Posterior cingulate gyrus (tissue), 11 donors: ENCODE measurements at places on chromosomes 12 and 14.

DNA sequence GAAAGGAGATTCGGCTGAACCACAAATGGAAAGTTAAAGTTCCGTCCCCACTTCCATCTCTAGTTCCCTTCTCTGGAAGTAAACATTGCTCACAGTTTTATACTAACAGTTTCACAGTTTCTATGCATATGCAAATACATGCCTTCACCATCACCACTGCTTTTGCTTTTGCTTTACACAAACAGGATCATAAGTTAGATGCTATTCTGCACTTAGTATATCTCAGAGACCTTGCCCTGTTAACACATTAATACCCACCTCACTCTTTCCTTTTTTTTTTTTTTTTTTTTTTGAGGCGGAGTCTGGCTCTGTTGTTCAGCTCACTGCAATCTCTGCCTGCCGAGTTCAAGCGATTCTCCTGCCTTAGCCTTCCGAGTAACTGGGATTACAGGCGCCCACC, 890 bp downstream of the TEP1 start:
- no peak for DNase-seq

DNA sequence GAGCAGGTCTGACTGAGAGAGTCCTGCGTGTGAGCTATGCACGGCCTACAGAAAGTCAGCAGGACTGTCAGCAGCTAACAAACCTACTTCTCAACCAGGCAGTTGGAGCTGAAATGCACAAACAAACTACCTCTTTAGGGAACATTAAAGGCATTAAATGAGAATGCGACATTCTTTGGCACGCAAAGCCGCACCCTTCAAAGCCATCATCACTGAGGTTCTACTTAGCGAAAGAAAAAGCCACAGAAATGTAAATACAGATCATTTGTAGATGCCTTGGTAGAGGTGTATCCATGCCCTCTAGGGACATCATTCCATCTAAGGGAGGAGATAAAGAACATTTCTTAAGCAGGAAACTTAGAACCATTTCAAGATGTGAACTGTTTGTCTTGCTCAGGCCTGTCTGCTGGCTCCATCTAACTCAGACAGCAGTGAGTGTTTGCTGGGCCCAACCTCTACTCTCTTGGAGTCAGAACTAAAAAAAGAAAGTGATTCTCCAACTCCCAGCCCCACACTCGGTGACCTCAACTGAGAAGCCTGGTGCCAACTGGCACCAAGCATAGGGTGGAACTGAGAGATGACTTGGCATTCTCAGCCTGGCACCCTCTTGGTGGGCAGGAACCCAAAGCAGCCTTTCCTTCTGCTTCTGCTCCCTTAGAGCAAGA, 63.5 kb upstream of the MBIP start:
- peak; percentile 90 for DNase-seq

DNA sequence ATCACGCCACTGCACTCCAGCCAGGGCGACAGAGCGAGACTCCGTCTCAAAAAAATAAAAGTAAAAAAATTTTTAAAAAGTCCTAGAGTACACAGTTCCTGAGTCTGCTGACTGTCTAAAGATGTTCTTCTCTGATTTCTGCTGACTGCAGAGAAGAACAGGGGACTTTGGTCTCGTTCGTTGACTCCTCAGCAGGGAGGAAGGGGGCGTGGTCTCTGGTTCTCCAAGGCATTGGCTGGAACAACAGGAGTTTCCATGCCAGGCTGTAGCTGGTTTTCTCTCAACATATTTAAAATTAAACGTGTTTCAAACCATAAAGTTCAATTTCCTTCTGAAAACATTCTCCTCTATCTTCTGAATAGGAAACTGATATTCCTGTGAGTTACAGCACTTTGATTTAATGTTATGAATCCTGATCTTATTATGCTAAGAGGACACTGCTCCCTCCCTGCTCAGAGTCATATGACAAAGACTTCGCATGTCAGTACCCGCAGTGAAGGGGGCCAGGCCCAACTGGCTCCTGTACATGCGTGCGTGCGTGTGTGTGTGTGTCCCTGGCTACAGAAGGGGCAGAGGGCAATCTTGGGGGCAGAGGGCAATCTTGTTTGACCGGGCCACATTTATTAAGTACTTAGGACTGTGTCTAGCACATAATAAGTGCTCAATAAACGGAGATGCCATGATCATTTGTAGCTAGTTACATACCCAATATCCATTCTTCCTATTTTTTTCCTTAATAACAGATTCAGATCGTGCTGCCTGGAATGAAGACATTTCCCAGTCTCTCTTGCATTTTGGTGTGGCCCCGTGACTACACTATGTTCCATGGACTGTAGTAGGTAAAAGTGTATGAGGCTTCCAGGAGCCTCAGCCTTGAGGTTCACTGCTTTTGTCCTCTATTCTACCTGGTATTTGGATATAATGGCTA, 16.5 kb upstream of the HNF1A start:
- no peak for DNase-seq

DNA sequence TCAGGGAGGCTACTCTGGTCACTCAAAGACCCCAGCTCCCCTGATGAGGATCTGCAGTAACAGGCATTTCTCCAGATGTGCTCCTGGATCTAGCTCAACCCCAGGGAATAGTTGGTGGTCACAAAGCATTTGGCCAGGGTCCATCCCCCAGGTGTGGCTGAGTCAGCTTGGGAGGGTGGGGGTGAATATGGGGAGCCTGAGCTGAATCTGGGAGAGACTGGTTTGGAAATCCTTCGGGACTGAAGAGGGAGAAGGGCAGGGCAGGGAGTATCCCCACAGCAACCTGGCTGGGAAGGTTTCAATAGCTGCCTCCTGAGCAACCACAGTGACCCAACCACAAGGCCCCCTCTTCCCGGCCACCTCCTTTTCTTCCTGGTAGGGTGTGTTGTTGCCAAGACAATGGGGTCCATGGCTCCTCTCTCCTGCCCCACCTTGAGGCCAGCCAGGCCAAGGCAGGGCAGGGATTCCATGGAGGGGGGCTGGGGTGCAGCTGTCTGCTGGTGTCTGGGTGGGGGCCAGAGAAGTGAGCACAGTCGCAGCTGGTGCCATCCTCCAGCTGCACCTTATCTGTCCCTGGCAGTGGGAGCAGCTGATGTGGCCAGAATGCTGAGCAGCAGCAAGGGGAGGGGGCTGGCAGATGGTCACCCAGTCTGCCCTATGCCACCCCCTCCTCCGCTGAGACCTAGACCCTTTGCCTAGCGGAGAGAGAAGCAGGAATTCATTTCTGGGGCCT, 5.5 kb downstream of the ASIC1 start:
- DNase-seq: peak; percentile 59

- DNase-seq: no peak
These were observed 26.2 kb upstream of the TRAF3 start for GRCh38 chr14:102751088-102751487.

DNA sequence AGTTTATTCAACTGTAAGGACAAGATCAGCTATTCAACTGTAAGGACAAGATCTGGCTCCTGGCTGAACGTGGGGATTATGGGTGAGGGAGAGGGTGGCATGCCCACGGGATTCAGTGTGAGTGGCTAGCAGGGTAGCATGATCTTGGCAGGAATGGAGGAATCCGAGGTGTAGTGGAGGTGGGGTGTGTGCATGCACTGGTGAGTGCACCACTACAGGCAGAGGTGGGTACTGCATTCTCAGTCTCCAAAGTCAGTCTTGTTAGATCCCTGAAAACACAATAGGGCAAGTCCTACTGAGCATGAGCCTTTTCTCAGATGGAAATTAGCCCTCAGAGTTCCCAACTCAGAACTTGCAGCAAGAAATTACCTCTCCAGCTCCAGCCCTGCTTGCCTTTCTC, 32.2 kb upstream of the DCD start:
- no peak for DNase-seq

- no peak for DNase-seq
These were observed 9.9 kb downstream of the DPF3 start for GRCh38 chr14:72883961-72884360.

DNA sequence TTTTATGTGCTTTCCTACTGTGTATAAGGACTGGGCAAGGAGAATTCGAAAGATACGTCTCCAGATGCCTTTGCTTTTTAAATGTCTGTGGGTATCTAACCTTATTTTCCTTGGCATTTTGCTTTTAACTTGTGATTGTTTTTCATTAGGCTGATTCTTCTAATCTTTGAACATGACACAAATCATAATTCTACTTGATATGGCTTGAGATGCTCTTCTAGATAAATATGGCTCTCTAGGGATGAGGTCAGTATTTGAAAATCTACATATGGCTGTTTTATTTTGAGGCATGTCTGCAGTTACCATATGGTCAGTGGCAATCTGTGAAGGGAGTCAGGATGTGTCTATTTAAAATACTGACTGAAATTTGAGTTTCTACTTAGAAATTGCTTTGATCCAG, 139.2 kb downstream of the SLC2A13 start:
- DNase-seq: no peak

- no peak for DNase-seq
These were observed 823 bp downstream of the RNF10 start for GRCh38 chr12:120534703-120535655.

GRCh38 chr14:23580152-23580926, 1.7 kb upstream of the JPH4 start:
- no peak for DNase-seq

DNA sequence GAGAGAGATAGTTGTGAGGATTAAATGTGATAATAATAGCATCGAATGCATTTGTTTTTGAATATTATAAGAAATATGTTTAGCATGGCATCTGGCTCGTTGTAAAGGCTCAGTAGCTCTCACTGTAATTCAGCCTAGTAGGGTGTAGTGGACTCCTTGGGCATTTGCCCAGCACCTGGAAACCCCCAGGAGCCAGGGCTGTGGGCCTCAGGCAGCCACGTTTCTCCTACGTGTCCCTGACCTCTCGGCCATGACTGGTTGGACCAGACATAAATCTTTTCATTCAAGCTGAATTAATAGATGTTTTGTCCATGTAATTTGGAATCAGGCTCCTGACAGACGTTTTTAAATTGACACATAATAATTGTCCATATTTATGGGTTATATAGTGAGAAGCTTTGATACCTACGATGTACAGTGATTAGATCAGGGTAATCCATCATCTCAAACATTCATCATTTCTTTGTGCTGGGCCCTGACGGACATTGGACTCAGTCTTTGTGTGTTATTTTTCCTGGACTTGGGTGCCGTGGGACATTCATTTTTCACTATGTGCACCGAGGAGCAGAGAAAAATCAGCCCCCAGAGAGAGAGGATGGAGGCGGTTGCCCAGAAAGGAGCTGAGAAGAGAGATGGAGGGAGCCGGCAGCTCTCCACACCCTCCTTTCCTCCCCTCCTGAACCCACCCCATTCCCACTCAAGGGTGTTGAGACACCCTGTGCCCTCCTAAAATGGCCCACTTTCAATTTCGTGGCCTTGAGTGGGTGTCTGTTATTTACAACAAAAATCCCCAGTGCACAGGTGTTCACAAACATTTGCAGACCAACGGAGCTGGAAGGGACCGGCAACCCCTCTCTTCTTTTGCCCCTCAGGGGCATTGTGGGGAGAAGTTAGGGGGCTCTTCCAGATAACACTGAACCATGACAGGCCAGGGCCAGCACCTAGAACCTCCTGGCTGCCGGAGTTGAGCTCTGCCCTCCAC, 296.4 kb downstream of the DPF3 start:
- no peak for DNase-seq

- DNase-seq: no peak
These were observed 30.8 kb downstream of the XRCC3 start for GRCh38 chr14:103684471-103684870.

DNA sequence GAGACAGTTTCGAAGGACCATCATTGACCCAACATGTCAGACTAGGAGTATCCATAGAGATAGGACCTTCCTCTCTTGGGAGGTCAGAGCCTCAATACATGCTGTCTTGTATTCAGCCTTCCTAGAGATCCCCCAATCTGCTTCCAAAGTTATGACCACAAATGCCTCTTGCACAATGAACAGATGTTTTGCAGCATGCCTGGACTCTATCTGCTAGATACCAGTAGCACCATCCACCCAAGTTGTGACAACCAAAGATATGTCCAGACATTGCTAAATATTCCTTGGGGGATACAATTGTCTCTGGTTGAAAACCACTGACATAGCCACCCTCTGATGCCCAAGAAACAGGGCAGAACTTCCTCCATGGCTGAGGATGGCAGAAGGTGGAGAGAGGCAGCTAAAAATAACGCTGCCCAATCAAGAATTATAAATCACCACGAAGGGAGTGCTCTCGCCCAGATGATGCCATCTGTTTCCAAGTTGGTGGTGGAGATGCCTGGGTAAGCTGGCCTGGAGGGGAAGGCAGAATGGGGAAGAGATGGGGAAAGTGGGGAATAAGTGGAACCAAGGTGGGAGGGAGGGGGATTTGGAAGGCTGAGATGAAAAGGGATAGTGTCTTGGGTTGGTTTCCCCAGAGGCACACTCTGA, 42.9 kb upstream of the NOS1 start:
- DNase-seq: no peak

GRCh38 chr14:91328313-91329050, 84.0 kb upstream of the GPR68 start:
- peak; percentile 63 for DNase-seq

GRCh38 chr12:461425-461824, 1.7 kb downstream of the B4GALNT3 start:
- no peak for DNase-seq

- no peak for DNase-seq
These were observed 77.8 kb downstream of the VCPKMT start for GRCh38 chr14:50038398-50039119.

GRCh38 chr14:82757776-82758175, 1224.1 kb upstream of the SEL1L start:
- no peak for DNase-seq

DNA sequence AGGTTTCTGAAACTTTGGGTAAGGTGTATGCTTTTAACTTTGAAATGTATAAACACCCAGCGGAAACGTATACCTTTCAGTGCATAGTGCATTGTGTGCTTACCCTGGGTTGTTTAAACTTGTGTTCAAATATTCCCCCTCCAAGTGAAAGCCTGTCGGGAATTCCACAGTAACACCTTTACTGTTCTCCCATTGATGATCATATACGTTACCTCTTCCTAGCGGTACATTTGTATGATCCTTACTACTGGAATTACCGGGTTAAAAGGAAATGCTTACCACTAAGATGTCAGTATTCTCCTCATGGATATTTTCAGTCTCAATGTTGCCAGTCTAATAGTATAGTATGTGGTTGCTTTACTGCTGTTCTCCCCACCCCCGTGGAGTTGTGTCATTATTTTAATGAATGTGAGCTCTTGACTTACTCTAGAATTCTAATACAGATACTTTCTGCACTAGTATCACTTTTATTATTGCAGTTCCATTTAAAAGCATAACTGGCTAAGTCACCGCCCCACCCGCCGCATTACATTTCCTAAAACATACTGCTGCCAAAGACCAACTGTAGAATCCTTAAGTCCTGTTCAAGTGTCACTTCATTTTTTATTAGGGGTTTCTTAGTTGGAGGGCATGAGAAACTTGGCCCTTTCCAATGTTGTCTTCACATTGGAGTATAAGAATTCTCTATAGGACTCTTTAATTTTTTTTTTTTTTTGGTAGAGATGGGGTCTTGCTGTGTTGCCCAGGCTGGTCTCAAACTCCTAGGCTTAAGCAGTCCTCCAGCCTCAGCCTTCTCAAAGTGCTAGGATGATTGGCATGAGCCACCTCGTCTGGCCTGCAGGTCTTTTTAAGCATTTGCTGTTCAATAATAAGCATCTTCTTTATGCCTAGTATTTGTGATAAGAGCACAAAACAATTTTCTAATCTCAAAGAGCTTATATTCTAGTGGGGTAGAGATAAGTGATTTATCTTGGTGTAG, 24.9 kb downstream of the NUDT4 start:
- no peak for DNase-seq

- DNase-seq: no peak
These were observed 35.2 kb downstream of the TDG start for GRCh38 chr12:104000807-104001434.

GRCh38 chr14:103136388-103137271, 13.4 kb downstream of the TNFAIP2 start:
- DNase-seq: no peak

- no peak for DNase-seq
These were observed 148.0 kb upstream of the PDE3A start for GRCh38 chr12:20220339-20220738.
